Peyer's patch (tissue), 4 donors: ENCODE measurements at places on chromosomes 11 and 22.

DNA sequence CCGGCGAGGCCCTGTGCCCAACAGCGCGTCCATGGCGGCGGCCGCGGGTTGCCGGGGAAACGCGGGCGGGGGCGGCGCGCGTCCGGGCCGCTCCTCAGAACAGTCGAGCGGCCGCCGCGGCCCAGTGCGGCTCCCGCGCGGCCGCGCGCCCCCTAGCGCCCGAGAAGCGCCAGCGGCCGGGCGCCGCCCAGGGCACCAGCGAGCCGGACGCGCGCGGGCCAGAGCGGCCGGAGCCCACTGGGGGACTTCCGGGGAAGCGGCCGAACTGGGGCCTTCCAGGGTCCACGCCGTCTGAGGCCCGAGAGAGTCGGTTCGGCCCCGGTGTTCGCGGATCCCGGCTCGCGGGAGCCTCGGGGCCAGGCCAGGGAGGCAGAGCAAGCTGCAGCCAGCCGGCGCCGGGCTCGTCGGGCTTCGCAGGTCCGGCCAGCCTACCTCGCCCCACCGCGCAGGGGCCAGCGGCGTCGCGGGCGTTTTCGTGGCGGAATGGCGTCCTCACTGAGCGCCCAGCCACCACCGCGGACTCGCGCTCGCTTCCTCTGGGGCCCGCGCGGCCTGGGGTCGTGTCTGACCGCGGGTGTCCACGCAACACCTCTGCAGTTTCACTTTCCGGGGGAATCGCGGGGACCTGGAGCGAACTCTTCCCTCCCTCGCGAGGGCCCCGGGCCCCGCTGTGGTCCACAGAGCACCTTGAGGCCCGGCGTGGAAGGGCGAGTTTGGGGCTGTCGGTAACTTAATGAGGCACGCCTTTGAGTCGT is at the start of gene DENND6B:
DENND6B (minus strand) TSS at position 57 of the 755 bp plus-strand sequence; CDS start at position 33, 24 bp downstream.
- H3K27me3 ChIP-seq: no peaks in the 10 kb centered on the region
- no peaks in the 10 kb centered on the region for H3K36me3 ChIP-seq
- DNase-seq: peak; percentile 73
- peak within 1 kb of the TSS; percentile 97 for H3K27ac ChIP-seq
- no peaks in the 10 kb centered on the region for H3K4me1 ChIP-seq

- H3K27ac ChIP-seq: no peak overlapping the region
- H3K27me3 ChIP-seq: no peaks in the 10 kb centered on the region
- H3K36me3 ChIP-seq: no peaks in the 10 kb centered on the region
Measured at GRCh38 chr11:44190883-44191230, 95.4 kb downstream of the EXT2 start.

GRCh38 chr11:116596346-116597260 is 176.2 kb downstream of the BUD13 start:
- H3K36me3 ChIP-seq: no peaks in the 10 kb centered on the region
- H3K27ac ChIP-seq: no peak overlapping the region
- no peak overlapping the region for H3K4me3 ChIP-seq
- no peaks in the 10 kb centered on the region for H3K4me1 ChIP-seq
- H3K27me3 ChIP-seq: no peaks in the 10 kb centered on the region

DNA sequence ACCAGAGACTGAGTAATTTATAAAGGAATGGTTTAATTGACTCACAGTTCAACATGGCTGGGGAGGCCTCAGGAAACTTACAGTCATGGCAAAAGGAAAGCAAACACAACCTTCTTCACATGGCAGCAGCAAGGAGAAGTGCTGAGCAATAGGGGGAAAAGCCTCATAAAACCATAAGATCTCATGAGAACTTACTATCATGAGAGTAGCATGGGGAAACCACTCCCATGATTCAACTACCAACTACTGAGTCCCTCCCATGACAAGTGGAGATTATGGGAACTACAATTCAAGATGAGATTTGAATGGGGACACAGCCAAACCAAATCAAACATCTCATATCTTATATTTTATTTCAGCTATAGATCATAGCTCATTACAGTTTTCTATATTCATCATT is 33.0 kb downstream of the GRIA4 start:
- H3K36me3 ChIP-seq: no peaks in the 10 kb centered on the region
- no peak for DNase-seq
- no peaks in the 10 kb centered on the region for H3K27me3 ChIP-seq

DNA sequence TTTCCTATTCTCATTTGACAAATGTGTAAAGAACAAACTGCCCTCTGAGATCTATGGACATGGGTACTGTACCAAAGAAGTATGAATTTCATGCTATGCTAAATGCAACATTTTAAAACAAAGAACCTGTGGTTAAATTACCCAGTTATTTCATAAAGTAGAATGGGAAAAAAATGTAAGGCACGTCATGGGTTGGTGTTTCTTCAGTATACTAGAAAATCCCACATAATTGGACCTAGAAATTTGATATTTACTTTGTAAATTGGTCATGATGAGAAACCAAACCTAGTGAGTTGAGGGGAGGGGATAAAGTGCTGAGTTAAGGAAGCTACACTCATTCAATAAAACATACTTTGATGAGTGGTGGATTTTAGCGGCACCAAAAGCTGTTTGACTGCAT is 104.1 kb downstream of the ALX4 start:
- H3K27me3 ChIP-seq: no peaks in the 10 kb centered on the region
- H3K36me3 ChIP-seq: peaks cover 21% of the 10 kb centered on the region
- no peak overlapping the region for H3K4me3 ChIP-seq
- DNase-seq: no peak
- no peaks in the 10 kb centered on the region for H3K4me1 ChIP-seq
- H3K27ac ChIP-seq: no peak overlapping the region

GRCh38 chr22:33848251-33848650 is 72.0 kb downstream of the LARGE1 start:
- DNase-seq: no peak
- no peak overlapping the region for H3K27ac ChIP-seq
- no peaks in the 10 kb centered on the region for H3K27me3 ChIP-seq

GRCh38 chr11:2987881-2988861 is 4.0 kb downstream of the NAP1L4 start:
- H3K4me1 ChIP-seq: peaks cover 3% of the 10 kb centered on the region
- H3K27me3 ChIP-seq: no peaks in the 10 kb centered on the region
- H3K36me3 ChIP-seq: no peaks in the 10 kb centered on the region
- DNase-seq: no peak

DNA sequence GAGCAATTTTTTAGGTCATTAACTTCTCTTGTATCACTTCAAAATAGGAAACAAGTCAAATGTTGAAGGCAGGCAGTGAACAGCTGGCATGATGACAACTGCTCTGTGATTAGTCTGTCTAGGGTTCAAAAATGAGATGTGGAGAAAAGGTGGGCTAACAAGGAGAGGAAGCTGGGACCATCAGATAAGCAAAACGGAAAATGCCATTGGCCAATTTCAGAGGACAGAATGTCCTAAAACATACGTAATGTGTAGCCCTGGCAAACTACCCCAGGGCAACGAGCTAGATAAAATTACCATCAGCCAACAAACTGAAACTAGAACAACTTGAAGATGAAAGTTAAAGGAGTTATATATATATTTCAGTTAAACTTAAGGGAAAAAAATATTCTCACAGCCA is 93.2 kb downstream of the RELT start:
- no peaks in the 10 kb centered on the region for H3K27me3 ChIP-seq
- DNase-seq: no peak
- no peaks in the 10 kb centered on the region for H3K36me3 ChIP-seq
- H3K4me3 ChIP-seq: no peak overlapping the region
- H3K4me1 ChIP-seq: no peaks in the 10 kb centered on the region

DNA sequence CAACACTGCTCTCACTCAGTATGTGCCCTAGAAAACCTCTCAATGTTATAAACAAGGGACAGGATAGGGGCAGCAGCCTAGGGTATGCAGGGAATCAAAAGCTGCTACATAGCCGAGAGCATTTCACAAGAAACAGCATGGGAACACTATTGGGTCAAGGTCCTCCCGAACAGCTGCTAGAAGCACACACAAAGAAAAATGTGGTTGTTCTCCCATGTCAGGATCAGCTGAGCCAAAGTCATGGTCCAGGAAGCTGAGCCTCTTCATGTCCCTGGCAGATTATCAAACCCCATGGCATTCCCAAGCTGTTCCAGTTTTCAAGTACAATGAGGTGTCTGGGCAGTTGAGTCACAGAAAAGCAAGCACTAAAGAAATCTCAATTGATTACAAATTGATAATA is 21.0 kb upstream of the GDPD4 start:
- H3K4me1 ChIP-seq: no peaks in the 10 kb centered on the region
- H3K36me3 ChIP-seq: peaks cover 20% of the 10 kb centered on the region
- DNase-seq: no peak
- H3K4me3 ChIP-seq: no peak overlapping the region

DNA sequence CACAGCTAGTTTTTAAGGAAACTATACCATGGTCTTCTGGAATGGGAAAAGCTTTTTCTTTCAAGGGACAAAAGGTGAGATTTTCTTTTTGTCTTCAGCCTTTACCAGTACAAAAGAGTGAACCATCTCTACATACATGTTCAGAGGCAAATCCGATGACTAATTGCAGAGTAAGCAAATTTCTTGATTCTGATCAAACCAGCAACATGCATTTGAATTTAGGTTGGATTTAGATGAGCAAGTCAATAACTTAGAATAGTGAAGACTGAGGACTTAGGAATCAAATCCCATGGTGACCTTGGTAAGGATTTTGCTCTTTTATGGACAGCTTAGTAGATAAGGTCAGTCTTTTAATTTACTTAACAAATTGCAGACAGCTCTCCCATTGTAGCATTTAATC is 65.9 kb upstream of the BLID start:
- H3K4me1 ChIP-seq: no peaks in the 10 kb centered on the region
- H3K4me3 ChIP-seq: no peak overlapping the region
- DNase-seq: no peak
- no peaks in the 10 kb centered on the region for H3K27me3 ChIP-seq
- no peaks in the 10 kb centered on the region for H3K36me3 ChIP-seq

GRCh38 chr11:74020539-74020938 is 11.7 kb upstream of the UCP3 start:
- H3K36me3 ChIP-seq: no peaks in the 10 kb centered on the region
- H3K27ac ChIP-seq: no peak overlapping the region
- H3K4me1 ChIP-seq: peaks cover 14% of the 10 kb centered on the region
- peak; percentile 44 for DNase-seq
- H3K27me3 ChIP-seq: no peaks in the 10 kb centered on the region
- H3K4me3 ChIP-seq: no peak overlapping the region

DNA sequence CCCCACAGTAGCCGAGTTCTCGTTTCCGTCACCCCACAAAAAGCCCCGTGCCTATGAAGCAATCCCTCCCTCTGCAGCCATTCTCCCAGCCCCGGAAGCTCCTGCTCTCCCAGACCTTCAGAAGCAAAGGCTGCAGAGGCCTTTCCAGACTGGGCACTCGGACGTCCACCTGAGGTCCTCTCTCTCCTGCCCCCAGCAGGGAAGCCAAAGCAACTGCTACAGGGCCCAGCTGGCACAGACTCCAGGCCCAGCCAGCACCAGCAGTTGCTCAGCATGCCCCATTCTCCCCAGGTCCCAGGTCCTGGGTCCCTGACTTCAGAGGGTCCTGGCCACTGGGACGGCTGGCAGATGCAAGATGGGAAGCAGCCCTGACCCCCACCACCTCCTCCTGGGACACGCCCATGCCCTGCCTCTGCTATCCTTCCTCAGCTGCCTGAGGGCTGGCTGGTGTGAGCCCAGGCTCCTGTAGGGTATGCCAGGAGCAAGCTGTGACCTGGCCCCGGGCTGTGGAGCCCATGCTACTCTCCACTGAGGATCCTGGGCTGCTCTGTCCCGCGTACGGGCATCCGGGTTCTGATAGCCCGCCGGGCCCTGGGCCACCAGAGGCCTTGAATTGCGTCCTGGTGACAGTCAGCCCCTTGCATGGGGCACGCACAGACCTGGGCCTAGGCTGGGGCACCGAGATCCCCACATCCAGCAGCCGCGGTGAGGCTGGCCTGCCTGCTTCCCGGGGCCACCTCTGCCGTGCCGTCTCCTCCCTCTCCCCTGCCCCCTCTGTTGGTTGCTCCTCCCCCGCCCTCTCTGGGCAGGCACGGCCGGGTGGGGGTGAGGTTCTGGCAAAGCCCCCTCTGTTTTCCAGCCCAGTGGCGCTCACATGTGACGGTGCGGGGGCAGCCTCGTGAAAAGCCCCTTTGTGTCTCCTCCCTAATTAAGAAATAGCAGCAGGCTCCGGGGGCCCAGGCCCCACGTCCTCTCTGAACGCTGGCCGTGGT is 1310.3 kb downstream of the BRD1 start:
- no peak for DNase-seq
- no peaks in the 10 kb centered on the region for H3K27me3 ChIP-seq
- H3K27ac ChIP-seq: no peak overlapping the region
- H3K4me1 ChIP-seq: no peaks in the 10 kb centered on the region

DNA sequence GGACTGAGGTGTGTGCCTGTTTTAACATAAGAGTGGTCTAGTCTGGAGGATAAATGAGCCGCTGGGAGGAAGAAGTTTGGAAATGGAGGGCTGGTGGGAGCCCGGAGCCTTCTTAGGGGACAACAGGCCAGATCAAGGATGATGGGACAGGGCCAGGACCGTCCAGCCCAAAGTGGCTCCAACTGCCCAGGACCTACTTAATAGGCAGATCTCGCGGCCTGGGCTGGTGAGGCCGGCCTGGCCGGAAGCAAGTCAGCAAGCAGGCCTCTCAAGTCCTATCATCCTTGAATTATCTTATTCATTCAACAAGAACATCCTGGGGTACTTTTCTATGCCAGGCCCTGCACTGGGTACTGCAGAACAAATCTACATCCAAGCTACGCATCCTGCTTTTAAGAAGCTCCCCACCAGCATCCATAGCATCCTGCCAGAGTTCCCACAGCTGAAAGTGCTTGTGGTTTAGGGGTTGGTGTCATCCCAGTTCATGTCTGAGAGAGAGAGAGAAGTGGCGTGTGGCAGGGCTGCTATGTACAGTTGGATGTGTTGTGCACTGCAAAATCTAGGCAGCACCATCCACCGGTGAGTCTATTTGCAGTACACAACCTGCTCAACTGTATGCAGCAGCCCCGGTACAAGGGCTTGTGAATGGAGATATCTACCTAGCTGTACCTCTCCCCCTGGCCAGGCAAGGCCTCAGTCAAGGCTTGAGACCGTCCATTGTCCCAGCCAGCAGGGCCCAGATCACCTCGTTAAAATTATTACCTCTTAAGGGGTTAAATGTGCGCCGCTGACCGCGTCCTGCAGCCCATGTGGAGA is 82.1 kb downstream of the FBLN1 start:
- H3K36me3 ChIP-seq: no peaks in the 10 kb centered on the region
- H3K4me1 ChIP-seq: no peaks in the 10 kb centered on the region
- no peak overlapping the region for H3K4me3 ChIP-seq
- DNase-seq: no peak

- no peak for DNase-seq
- H3K4me1 ChIP-seq: peaks cover 19% of the 10 kb centered on the region
- H3K27ac ChIP-seq: peak overlapping the region; percentile 82
- no peaks in the 10 kb centered on the region for H3K36me3 ChIP-seq
- H3K4me3 ChIP-seq: no peak overlapping the region
Measured at GRCh38 chr22:20549232-20549841, 41.9 kb downstream of the MED15 start.

DNA sequence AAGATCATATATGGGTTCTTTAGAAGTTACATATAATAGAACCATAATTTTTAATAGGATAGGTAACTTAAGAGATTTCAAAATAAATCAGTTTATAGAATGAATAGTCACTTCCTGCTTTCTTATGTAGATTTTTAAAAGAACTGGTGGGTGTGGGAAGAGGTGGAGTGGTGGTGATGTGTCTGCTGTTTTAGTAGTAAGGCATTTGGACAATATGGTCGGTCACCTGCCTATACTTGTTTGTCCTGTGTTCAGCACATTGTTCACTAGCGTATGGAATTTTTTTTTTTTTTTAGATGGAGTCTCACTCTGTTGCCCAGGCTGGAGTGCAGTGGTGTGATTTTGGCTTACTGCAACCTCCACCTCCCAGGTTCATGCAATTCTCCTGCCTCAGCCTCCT is 39.3 kb downstream of the CCDC81 start:
- no peak for DNase-seq
- no peak overlapping the region for H3K4me3 ChIP-seq
- H3K36me3 ChIP-seq: no peaks in the 10 kb centered on the region
- H3K27me3 ChIP-seq: no peaks in the 10 kb centered on the region
- no peak overlapping the region for H3K27ac ChIP-seq
- no peaks in the 10 kb centered on the region for H3K4me1 ChIP-seq
